Esophagus muscularis mucosa (tissue), 4 donors: ENCODE measurements at places on chromosomes 3 and 15. TPM values are rescaled to one million over a fixed set of nuclear protein-coding genes. Genes with fewer than 3 reads are reported as not detected.

The GABRG3 gene
- total RNA-seq, result not detected

DNA sequence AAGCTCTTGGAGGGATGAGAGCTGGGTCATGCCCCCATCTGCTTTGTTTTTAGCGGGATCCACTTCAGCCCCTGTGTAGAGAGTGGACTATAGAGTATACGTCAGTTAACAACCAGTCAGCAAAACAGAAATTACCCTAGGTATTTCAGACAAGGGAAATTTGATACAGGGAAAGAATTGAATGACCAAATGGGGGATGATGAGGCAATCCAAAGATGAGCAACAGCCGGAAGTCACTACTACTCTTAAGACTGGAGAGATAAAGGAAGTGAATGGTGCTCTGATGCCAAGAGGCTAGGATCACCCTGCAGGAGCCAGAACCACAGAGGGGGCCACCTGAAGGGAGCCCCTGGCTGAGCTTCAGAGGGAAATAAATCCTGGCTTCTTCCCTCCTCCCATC, 1.7 kb upstream of the GPR62 start:
- H3K36me3 ChIP-seq, result peaks cover 24% of the 10 kb centered on the region
- peaks cover 22% of the 10 kb centered on the region for H3K4me1 ChIP-seq
- no peak overlapping the region for H3K4me3 ChIP-seq
- H3K27me3 ChIP-seq, result no peaks in the 10 kb centered on the region
- no peak for DNase-seq

DNA sequence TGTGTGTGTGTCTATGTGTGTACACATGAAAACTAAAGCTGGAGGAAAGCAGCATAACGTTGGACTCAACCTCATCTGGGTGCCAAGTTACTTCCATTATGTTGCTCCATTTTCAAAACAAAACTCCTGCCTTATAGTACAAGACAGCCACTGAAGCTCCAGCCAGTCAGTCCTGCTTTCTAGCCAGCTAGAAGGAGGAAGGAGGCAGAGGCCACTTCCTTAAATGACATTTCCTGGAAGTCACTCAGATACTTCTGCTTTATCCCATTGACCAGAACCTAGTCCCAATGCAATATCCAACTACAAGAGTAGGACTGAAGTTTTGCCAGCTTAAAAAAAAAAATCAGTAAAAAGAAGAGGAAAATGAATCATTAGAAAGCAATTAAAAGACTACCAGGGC, 31.7 kb downstream of the CADPS start:
- no peak for DNase-seq
- no peak overlapping the region for H3K27ac ChIP-seq
- H3K4me1 ChIP-seq, result no peaks in the 10 kb centered on the region
- no peaks in the 10 kb centered on the region for H3K27me3 ChIP-seq

- no peaks in the 10 kb centered on the region for H3K27me3 ChIP-seq
- no peak overlapping the region for H3K27ac ChIP-seq
- no peaks in the 10 kb centered on the region for H3K36me3 ChIP-seq
- H3K4me1 ChIP-seq, result no peaks in the 10 kb centered on the region
- H3K4me3 ChIP-seq, result no peak overlapping the region
These were observed 71.9 kb upstream of the GOLGA8B start for GRCh38 chr15:34655326-34655725.

DNA sequence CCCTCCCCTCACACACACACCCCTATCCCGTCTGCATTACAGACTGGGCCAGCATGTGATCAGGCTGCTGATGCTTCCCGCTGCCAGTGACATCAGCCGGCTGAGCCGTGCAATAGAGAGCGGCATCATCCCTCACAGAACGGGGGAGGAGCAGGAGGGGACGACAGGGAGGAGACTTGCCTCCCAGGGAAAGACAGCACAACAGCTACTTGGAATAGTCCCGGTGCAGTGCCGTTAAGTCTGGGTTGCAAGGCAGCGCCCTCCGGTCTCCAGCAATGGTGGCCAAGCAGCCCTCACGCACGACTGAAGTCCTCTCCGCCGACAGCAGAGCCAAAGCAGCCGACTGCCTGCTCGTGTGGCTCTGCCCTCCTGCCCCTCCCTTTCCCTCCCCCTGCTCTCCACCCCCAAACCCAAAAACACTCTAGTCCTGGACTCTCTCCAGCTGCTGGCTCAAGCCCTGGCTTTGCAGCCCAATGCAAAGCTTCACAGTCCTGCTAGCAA, 31.5 kb upstream of the RPS17 start:
- peak overlapping the region; percentile 67 for H3K27ac ChIP-seq
- H3K27me3 ChIP-seq, result no peaks in the 10 kb centered on the region
- peak overlapping the region; percentile 55 for H3K4me3 ChIP-seq
- no peak for DNase-seq
- no peaks in the 10 kb centered on the region for H3K36me3 ChIP-seq

DNA sequence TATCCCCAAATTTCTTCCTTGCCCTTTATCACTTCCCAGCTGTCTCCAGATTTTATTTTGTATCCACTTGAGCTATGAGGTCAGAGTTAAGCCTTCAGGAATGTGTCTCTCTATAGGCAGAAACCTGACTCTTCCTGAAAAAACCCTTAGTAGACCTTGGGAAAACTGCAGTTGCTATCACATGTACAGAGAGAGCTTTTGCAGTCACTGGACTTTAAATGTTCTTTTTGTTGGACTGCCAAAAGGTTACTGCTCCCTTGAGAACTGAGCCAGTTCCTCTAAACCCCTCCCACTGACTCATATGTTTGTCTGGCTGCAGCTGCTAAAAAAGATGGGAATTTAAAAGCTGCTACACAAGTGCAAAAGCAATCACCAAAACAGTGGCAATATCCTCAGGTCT, 169.1 kb upstream of the CCDC54 start:
- H3K27ac ChIP-seq, result peak overlapping the region; percentile 72
- H3K36me3 ChIP-seq, result no peaks in the 10 kb centered on the region

DNA sequence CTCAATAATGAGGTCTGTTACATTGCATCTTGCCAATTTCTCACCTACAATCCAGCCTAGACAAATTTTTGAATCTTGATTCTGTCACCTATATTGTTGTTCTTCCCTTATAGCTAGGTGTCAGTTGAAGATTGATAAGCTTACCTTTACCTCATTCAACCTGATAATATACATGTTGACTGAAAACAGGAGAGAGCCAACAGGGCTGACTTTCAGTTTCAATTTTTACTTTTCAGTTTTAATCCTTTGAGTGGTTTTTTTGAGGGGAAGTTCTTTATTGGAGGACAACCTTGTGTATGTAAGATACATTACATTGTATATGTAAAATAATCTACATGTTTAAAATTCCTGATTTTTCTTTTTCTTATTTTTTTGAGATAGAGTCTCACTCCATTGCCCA, 5.8 kb downstream of the ATP13A5 start:
- no peak overlapping the region for H3K4me3 ChIP-seq
- no peaks in the 10 kb centered on the region for H3K27me3 ChIP-seq
- H3K4me1 ChIP-seq, result no peaks in the 10 kb centered on the region
- no peak overlapping the region for H3K27ac ChIP-seq
- DNase-seq, result no peak
